ENCODE measurements at places on chromosomes 11 and 22. TPM values are rescaled to one million over a fixed set of nuclear protein-coding genes. Genes with fewer than 3 reads are reported as not detected.

DNA sequence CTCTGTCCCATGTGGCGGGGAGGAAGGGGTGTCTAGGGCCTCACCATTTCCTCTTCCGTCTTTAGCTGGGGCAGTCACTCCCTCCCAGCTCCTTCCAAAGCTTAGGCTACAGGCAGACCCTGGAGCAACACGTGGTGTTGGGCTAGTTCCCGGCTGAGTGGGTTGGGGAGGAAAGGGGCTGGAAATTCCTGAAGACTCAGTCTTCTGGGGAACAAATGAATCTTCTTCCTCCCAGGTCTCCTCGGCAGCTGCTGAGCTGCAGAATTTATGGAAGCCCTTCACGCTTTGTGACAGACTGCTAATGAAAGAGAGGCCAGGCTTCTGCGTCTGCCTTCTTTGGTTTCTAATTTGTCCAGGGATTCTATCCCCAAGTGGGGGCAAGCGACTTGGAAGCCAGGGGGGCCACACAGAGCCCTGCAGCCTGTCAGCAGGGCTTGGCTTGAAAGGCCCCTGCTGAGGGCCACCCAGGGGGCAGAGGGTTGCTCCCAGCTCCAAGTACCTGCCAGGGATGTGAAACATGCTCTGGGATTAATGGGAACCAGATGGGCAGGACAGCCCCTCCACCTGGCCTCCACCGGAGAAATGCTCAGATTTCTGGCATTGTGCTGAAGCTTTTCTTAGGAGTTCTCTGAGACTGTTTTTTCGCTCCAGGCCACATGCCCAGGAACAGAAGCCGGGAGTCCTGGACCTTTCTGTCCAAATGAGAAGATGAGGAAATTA lies 123.1 kb downstream of the PKNOX2 start:
- DNase-seq = peak; percentile 49

DNA sequence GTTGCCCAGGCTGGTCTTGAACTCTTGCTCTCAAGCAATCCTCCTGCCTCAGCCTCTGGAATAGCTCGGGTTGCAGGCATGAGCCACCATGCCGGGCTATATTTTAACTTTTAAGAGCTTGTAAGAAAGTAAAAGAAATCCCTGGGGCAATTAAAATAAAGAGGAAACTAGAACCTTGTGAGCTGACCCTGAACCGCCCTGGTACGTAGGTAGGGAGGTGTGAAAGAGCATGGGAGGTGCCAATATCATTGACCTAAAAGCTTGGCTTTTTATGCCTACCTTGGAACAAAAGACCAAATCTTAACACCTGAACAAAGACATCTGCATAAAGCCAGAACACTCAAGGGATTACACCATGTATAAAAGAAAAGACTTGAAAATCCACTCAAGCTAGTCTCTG lies 595.1 kb downstream of the SOX6 start:
- no peak for DNase-seq

DNA sequence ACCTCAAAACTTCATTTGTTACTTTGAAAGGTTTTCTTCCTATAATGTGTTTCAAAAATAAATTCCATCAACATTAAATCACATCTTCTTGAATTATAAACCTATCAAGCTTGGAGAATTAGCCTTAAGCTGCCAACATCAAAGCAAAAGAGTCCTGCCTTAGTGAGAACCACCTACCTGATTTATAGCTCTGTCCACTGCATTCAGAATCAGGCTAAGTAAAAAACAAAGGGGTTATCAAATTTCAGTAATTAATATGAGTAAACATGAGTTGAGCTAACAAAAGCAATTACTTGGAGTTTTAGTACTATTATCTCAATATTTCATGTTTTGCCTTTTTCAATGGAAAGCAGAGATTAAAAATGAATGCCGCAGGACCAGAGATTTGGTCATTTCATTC lies 73.9 kb downstream of the CADM1 start:
- DNase-seq = no peak

GRCh38 chr11:74682731-74683278 lies 48.4 kb downstream of the CHRDL2 start:
- DNase-seq = no peak

GRCh38 chr11:134725716-134726639 lies 313.9 kb upstream of the B3GAT1 start:
- no peak for DNase-seq

DNA sequence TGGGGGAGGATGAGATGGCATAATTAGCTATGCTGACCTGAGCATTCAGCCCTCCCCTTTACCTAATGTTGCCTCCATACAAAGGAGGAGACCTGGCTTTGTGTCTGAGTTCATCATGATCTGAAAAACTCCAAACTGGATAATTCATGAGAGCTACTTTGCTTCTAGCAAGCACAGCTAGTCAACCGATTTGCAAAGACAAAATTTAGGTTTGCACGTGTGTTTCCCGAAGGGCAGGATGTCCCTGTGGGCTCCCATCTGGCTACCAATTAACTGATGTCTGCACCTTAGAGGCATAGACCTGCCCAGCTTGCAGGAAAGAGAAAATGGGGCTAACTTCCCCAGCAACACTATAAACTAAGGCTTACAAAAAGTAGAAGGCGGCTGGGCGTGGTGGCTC lies 42.2 kb upstream of the POU2AF1 start:
- DNase-seq = no peak

DNA sequence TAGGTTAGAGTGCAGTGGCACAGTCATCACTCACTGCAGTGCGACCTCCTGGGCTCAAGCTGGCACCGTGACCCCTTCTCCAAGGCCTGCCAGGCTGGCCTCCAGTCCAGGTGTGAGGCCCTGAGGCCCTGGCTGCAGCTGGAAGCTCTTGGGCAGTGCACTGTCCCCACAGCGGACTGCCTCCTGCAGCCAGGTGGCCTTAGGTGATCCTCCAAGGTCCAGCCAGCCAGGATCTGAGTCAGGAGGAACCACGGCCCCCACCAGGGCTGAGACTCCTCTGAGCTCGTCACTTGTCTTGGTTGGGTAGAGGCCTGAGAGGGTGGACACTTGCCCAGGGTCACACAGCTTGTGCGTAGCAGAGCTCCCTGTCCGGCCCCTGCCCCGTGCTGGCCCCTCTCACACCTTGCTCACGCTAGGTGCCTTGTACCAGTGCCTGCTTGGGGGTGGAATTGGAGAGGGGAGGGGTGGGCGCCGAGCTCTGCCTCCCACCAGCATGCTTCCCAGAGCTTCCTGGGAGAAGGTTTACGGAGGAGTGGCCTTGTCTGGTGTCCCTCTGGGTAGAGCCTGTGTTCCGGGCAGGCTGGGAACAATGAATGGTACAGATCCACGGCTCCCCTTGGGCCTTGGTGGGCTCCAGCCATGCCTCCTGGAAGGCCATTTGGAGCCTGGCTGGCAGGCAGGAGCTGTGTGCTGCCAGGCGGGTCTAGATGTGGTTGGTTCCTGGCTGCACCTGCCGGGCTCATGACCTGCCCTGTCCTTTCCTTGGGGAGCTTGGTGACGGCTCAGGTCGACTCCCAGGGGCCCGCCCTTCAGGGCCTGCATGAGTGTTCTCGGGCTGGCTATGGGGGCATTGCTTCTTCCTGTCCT lies 20.6 kb downstream of the KCNQ1 start:
- no peak for DNase-seq

The DLG2 gene
- 2.4 TPM for total RNA-seq

The ANGPTL5 gene
- 0.77 TPM for total RNA-seq

The CADM1 gene
- 40.6 TPM for total RNA-seq

GRCh38 chr11:128628325-128628673 lies 40.9 kb upstream of the ETS1 start:
- DNase-seq = no peak

DNA sequence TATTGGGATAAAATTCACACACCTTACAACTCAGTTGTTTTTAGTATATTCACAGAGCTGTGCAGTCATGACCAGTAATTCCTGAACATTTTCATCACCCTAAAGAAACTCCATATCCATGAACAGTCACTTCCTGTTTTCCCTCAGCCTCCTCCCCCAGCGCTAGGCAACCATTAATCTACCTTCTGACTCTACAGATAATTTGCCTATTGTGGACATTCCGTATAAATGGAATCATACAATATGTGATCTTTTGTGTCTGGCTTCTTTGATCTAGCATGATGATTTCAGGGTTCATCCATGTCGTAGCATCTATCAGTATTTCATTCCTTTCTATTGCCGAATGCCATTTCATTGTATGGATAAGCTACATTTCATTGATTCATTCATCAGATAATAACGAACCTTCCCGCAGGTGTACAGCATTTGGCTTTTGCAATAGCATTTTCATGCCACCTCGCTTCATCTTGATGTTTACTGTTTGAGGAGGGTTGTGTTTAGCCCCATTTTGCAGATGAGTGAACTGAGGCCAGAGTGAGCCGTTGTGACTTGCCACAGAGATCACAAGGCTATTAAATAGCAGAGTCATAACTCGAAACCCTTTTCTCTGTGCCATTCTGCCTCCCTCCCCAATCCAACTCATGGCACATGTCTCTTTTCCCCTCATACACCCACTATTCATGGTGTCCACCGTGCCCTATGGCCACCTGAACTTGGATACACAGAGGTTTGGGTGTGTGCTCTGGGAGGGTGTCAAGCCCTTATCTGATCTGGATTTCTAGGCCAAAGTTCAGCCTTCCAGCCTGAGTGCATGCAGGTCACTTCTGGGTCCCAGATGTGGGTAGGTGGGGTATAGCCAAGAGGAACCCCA lies 11.1 kb upstream of the MYH9 start:
- no peak for DNase-seq

The MIOX gene
- total RNA-seq = not detected

The PANX3 gene
- total RNA-seq = not detected

DNA sequence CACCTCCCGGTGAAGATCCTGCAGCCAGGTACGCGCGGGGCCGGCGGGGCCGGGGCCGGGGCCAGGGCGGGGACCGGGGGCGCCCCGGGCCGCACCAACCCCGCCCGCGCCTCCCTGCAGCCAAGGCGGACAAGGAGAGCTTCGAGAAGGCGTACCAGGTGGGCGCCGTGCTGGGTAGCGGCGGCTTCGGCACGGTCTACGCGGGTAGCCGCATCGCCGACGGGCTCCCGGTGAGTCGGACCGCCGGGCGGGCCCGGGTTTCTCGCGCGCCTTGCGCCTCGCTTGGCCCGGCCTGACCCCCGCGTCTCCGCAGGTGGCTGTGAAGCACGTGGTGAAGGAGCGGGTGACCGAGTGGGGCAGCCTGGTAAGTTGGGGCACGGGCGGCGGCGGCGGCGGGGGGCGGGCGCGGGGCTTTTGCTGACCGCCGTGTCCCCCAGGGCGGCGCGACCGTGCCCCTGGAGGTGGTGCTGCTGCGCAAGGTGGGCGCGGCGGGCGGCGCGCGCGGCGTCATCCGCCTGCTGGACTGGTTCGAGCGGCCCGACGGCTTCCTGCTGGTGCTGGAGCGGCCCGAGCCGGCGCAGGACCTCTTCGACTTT lies 531 bp downstream of the PIM3 start:
- peak; percentile 61 for DNase-seq

DNA sequence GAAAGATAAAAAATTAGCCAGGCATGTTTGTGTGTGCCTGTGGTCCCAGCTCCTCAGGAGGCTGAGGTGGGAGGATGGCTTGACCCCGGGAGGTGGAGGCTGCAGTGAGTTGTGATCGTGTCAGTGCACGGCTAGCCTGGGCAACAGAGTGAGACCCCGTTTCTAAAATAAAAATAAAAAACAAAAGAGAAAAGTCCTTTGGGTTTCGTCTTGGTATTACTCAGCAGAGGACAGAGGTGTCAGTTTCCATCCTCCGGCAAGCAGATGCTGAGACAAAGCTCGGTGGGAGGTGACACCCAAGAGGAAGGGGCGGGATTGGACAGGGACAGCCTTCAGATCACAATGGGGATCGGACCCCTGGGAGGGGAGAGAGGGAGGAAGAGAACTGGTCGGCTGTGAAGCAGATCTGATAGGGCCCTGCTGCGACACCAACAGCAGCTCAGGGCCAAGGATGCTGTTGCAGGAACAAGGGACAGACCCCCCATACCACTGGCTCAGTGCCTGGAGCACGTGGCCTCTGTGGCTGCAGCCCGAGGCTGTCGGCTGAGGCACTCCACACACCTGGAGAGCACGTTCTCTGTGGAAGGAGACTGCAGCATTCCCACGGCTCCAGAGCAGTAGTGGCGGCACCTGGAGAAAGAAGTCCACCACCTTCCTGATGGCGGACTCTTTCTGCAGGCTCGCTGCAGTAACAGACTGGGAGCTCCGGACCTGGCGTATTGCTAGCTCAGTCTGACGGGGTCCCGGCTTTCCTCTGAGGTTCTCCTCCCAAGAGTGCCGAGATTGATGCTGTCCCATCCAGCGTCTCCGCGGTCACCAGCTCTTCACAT lies 5.2 kb upstream of the BID start:
- DNase-seq = no peak

The FREY1 gene
- not detected for total RNA-seq

All from heart left ventricle (tissue), 16 donors.